ENCODE measurements at places on chromosomes 2 and 18.

DNA sequence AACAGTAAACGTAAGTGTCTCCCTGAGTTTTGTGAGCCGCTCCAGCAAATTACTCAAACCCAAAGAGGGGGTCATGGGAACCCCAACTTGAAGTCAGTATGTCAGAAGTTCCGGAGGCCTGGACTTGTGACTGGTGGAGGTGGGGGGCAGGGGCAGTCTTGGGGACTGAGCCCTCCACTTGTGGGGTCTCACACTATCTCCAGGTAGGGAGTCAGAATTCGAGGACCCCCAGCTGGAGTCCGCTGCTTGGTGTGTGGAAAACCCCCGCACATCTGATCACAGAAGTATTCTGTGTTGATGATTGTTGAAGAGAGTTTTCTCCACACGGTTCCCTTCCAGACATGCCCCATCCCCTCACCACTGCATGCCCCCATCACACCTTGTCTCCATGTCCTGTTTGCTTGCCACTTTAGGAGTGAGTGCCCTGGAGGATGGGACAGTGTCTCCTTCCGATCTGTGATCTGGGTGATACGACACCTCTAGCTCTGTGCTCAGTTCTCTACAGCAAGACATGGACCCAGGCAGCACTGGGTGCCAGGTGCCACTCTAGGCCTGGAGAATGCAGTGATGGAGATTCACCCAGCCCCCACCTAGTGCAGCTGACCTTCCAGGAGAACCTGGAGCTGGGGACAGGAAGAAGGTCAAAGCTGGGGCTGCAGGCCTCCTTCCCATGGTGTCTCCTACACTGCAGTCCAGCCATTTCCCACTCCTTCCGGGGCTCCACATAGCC, 85.6 kb downstream of the TFCP2L1 start:
- no peak for DNase-seq

GRCh38 chr18:57134618-57135135, 12.2 kb upstream of the BOD1L2 start:
- DNase-seq = no peak

DNA sequence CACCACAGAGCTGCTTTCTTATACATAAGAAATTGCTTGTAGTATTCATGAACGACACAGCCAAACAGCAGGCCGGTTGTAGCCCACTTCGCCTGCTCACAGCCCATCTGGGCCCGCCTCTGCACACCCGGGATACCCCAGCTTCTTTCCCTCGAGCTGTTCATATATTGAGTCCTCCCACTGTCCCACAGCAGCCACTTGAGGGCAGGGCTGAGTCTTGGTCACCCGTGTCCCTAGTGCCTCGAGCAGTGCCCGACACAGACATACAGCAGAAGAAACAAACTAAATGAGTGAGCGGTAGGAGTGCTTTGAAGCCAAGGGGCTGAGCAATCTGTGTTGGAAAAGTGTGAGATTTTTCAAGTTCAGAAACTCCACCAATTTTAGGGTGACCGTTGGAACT, 251.4 kb downstream of the KLHL29 start:
- DNase-seq = no peak

- no peak for DNase-seq
Observed at GRCh38 chr18:27206411-27206810, 21.3 kb upstream of the CHST9 start.

DNA sequence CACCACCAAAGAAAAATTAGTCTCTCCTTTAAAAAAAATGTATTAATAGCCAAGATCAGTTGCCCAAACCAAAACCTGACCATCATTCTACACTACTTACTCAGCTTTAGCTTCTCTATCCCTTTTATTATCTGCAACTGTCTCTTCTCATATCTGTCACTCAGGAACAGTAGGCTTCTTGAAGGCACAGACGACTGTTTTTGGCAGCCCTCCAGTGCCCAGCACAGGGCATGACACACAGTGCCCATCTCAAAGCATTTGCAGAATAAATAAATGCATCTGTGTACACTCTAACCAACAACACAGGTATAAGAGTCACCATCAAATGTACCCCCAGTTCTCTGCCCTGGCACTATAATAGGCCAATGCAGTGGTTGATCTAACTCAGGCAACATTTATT, 117.2 kb downstream of the UXS1 start:
- DNase-seq = no peak

GRCh38 chr18:48320639-48320945, 88.6 kb downstream of the ZBTB7C start:
- DNase-seq = no peak
